BE2C (cell line): ENCODE measurements at places on chromosomes 6 and 20.

DNA sequence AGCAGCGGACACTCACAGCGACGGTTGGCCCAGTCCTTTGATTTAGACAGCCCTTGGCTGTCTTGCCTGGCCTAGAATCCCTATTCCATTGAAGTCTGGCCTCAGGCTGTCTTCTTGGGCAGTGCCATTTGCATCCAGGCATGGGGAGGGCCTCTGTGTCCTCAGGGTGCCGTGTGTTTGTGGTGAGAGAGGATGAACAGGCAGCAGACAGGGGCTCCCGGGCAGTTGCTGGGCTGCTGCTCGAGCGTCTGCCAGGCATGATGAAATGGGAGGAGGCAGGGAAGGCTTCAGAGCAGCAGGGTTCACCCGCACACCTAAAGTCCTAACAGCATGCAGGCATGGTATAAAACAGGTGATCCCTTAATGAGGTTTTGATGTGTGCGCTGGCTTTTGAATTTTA is 126.9 kb downstream of the SOBP start:
- DNase-seq = peak; percentile 68

DNA sequence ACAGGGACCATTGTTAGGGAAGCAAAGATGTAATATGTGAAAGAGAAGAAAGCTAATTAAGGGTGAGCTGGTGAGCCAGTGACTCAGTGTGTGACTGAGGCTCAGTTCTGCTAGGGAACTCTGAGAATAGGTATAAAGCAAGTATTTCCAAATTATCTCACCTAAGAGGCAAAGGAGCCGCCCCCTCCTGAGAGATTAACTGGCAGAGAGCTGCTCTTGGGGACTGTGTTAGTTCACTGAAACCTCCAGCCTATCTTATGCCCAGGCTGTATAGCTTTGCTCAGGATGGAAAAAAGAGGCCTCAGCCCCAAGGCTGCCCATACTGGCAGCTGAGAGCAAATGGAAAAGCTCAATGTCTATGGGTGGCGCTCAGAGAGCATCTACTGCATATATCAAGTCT is 152.0 kb downstream of the PAK5 start:
- no peak for DNase-seq

DNA sequence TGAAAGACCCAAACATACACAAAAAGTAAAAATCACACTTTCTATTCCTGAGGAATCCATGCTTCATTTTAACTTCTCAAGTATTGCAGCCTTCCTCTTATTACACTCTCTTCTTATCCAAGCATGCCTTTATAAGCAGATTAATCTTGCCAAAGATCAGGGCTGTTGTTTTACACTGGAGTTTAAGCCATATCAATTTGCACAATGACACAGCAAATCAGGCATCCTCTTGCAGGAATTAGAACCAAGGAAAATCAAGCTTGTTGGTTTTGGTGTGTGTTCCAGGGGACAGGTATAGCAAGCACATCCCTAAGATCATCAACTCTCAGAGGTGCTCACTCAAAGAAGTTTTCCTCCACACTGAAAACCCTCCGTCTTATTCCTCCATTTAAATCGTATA is 69.5 kb downstream of the CYP39A1 start:
- no peak for DNase-seq

GRCh38 chr6:107625264-107625663 is 135.3 kb downstream of the SOBP start:
- peak; percentile 52 for DNase-seq

DNA sequence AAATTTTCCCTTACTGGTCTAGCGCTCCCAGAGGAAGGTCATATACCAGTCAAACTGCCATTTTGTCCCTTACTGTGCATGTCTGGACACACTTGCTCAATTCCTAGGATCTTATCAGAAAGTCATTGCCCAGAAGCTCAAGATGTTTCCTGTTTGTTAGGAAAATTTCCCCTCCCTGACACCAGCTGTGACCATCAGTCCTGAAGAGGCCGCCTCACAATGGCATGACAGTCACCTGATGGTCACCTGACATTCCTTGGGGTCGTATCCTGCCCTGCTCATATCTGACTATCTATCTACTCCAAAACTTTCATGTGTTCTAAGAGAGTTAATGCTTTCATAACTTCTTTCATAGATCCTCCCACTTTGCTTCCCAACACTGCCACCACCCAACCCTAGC is 219.9 kb downstream of the OTOR start:
- DNase-seq = no peak

GRCh38 chr6:168031411-168031971 is 34.0 kb downstream of the KIF25 start:
- no peak for DNase-seq

DNA sequence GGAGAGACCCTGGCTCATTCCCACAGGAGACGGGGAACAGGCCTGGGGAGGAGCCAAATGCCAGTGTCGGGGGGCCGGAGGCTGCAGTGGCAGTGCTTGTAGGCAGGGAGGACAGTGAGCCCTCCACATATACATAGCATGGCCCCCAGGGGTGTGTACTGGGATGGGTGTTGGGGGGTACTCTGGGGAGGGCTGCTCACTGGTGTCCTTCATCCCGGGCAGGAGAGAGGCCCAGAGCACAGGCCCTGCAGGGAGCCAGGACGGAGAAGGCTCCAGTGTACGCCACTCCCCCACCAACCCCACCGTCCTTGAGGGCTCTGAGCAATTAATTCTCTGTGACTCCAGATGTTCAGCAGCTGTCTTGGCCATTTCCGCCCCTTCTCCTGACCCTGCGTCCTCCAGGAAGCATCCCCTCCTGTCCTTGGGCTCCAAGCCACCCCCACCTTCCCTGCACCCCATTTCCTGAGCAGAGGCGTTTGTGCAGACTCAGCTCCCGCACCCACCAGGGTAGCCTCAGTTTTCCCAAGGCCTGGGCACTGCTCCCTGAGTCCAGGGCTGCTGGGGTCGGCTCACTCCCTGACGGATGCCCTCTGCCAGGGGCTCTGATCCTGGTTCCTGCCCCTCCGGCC is 3.4 kb upstream of the ABHD16B start:
- DNase-seq = no peak

DNA sequence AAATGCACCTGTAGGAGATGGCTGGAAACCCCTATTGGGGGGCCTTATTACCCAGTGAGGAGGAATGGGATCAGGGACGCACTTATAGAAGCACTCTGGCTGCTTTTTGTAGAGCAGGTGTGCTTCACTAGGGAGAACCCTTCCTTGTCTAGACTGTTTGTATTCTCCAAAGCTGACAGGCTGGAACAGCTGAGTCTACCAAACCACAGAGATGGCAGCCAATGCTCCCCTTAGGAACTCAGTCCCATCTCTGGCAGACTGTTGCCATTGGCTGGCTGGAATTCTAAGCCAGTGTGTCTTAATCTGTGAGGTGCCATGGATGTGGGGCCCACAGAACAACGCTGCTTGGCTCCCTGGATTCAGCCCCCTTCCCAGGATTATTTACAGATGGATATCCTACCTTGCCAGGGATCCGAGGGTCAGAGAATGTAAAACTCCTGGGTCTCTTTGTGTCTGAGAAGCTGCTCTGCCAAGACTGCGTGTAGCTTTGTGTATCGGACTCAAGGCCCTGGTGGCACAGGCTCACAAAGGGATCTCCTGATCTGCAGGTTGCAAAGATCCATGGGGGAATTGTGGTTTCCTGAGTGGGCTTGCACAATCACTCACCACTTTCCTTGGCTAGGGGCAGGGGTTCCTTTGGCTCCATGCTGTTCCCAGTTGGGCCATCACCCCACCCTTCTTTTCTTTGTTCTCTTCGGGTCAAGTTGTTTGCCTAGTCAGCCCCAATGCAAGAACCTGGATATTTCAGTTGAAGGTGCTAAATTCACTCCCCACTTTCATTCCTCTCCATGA is 26.1 kb downstream of the C6orf52 start:
- DNase-seq = no peak

GRCh38 chr6:163712566-163712961 is 298.0 kb downstream of the QKI start:
- DNase-seq = no peak

- DNase-seq = no peak
Observed at GRCh38 chr20:37940858-37941257, 37.9 kb downstream of the VSTM2L start.

DNA sequence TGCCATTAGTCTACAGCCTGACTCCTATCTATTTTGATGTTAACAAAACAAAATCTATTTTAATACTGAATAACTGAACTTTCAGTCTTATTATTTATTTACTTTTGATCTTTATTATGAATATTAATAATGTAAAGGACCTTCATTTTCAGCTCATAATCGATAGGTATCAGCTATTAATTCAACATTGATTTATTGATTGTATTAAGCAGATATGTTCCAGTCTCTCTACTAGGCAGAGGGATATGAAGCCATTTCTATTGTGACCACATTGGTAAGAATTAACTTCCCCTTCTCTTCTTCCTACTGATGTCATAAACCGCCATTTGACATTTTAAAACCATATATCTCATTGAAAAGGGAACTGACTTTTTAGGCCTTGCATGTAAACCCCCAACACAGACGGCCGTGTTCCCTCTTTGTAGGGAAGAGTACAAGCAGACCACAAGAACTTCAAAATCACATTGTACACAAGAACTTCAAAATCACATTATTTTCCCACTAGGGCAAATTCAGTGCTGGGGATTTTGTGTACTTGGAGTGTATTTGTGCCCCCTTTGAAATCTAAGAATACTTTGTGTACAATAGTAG is 69.5 kb upstream of the FABP7 start:
- no peak for DNase-seq

GRCh38 chr6:159976686-159977254 is 7.9 kb downstream of the IGF2R start:
- DNase-seq = no peak

GRCh38 chr6:42482174-42482573 is 30.4 kb upstream of the TRERF1 start:
- DNase-seq = no peak

GRCh38 chr6:31401403-31401802 is 2.0 kb upstream of the MICA start:
- no peak for DNase-seq

DNA sequence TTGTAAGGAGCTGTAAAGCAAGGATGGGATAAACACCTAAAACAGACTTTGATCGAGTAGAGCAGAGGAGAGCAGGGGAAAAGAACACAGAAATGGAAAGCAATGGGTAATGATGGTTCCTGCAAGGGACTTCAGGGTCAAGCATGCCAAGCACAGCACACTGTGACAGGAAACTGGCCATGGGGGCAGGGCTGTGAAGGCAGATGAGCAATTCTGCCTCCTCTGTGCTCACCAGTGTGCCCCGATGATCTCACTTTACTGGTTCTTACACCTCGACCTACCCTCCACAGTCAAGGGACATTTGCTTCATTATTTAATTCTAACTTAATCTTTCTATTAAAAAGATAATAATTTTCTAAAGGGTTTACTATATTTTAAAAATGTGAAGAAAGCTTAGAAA is 21.6 kb upstream of the MYB start:
- DNase-seq = no peak

- DNase-seq = peak; percentile 16
Observed at GRCh38 chr20:8449123-8449522, 317.1 kb downstream of the PLCB1 start.

GRCh38 chr20:16904751-16905150 is 156.6 kb downstream of the OTOR start:
- no peak for DNase-seq

DNA sequence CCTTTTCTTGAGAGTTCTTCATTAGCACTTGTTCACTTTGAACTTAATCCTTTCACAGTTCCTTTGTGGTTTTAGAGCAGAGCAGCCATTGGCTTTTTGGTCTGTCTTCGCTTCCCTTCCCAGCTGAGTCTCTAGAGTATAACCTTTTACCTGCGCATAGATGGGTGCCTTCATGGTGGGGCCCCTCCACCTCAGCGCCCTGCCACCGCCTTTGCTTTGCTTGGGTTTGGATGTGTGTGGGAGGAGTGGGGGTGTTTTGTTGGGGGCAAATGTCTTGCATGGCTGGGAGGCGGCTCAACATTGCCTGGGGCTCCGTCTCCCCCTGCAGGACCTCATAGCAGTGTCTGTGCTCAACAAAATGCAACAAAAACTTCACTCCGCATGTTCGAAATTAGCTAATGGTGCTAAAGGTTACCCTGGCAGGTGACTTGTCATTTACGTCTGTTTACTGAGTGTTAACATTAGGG is 11.9 kb downstream of the PYGB start:
- no peak for DNase-seq

DNA sequence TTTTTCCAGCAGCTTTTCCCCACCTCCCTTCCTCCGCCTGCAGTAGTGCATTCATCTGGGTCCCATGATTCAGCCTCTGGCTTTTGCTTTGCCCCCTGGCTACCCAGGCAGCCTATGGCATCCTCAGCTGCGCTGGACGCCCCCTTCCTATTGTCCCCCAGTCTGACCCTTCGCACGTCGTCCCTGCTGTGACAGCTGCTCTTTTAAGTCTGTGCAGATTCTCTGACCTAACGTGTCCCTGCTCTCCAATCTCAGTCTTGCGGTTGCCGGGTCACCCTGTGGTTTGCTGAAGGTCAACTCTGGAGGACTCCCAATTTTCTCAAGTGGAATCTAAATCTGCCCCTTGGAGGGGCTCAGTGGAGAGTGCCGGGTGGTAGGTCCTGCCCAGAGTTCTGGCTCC is 294.3 kb downstream of the CDC5L start:
- DNase-seq = no peak

- no peak for DNase-seq
Observed at GRCh38 chr6:147486683-147487082, 21.8 kb upstream of the SAMD5 start.

DNA sequence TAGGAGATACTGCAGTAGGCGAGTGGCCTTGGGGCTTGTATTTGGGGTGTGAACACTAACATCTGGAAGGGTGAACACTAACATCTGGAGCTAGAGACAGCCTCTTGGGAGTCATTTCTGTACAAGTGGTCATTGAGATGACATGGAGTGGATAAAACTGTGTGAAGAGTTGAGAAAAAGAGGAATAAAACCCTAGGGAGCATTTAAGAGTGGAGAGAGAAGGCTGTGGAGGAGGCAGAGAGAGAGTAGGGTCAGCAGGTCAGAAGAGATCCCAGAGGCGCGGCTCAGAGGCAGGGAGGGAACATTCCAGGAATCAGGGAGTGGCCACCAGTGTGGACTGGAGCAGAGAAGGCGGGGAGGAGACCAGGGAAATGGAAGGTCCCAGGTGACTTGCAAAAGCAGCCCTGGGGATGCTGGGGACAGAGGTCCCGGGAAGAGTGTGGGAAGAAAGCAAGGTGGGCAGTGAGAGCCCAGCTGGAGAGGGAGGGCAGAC is 202.0 kb upstream of the RNF24 start:
- no peak for DNase-seq

DNA sequence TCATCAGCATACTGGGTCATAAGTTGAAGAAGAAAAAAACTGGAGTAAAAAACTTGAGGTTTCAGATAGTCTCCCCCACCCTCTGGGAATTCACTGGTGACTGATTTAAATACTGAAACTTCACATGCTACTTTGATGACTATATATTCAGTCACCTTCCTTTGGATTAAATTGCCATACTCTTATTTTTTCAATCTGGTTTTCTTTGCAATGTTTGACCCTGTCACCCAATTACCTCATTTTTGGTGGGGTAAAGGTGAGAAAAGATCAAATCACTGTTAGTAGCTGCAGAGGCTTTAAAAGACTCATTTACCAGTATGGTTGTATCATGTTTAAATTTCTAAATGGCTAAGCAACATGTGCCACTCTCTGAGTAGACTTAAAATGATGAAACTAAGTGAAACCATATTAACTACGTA is 862.7 kb upstream of the FLRT3 start:
- DNase-seq = no peak
